ENCODE measurements at places on chromosomes 7 and 10.

- no peak for DNase-seq
Observed at GRCh38 chr7:19508821-19509220, 200.0 kb downstream of the POLR1F start.

- DNase-seq, result no peak
Observed at GRCh38 chr10:132320654-132321469, 11.1 kb upstream of the LRRC27 start.

GRCh38 chr7:70591643-70592042, 540.3 kb upstream of the GALNT17 start:
- no peak for DNase-seq

DNA sequence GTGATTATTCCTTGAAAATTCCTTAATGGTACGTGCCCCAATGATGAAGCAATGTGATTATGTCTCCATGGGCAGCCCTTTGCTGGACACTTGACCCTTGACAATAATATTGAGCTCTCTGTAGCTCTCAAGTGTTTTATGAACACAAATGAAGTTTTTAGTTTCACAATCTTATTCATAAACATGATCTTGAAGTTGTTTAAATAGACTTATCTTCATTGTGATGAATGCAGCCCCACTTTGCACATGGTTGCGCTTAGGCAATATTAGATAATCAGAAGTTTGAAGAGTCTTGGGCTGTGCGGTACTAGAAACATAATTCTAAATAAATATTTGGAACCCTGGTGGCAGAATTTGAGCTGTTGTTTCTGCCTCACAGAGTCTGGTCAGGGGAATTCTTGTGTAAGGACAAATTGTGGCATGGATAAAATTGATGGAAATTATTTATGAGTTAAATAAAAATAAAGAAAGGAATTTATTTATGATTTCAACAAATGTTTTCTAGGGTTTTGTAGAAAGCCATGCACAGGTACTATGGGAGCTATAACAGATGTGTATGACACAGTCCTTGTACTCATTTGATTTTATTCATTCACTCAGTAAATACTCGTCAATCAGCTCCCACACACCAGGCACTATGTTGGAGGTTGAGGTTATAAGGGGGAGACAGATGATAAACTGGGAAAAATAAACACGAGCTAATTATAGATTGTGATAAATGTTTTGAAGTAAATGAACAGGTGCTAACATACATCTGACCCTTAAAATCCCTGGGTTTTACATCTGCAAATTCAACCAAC, 217.9 kb downstream of the GALNT17 start:
- no peak for DNase-seq

DNA sequence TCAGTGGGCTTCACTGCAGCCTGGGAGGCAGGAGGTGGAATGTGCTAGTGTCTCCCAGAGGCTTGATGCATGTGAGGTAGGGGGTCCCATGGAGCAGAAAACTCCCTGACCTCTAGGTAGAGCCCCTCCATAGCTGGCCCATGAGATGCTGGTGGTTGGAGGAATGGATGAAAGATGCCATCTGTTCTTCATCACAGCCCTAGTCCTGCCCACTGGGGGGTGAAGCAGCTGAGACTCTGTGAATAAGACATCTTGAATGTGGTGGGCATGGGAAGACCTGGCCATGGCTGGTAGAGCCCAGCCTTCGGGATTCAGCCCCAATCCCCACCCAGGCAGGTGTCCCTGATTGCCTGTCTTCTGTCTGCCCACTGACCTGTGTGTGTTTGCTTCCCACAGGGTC, 92.5 kb downstream of the COL13A1 start:
- DNase-seq, result no peak
